ENCODE measurements at places on chromosomes 2 and 18.

- DNase-seq, result no peak
Measured at GRCh38 chr2:66694087-66694860, 259.3 kb downstream of the MEIS1 start.

- DNase-seq, result no peak
Measured at GRCh38 chr2:168149150-168149974, 98.0 kb downstream of the STK39 start.

- no peak for DNase-seq
Measured at GRCh38 chr2:217539126-217539525, 463.7 kb downstream of the TNS1 start.

DNA sequence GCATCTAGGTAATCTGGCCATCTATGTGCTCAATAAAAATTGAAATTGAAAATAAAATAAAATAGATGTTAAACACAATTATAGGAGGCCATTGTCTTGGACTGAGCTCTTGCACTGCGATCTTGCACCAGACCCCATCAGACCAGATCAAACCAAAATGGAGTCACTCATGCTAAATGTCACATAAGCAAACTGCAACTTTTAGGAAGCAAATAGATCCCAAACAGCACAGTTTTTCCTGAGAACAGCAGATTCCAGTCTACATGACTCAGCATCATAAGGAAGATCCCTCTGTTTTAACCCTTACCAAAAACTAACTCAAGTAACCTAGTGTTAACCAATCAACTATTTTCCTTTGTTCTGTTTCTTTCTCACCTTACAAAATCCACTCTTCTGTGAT is 57.7 kb upstream of the LRP1B start:
- DNase-seq, result no peak

- no peak for DNase-seq
Measured at GRCh38 chr2:67824186-67824585, 238.6 kb downstream of the C1D start.

GRCh38 chr2:86211033-86211795 is 12.0 kb downstream of the MRPL35 start:
- peak; percentile 8 for DNase-seq

DNA sequence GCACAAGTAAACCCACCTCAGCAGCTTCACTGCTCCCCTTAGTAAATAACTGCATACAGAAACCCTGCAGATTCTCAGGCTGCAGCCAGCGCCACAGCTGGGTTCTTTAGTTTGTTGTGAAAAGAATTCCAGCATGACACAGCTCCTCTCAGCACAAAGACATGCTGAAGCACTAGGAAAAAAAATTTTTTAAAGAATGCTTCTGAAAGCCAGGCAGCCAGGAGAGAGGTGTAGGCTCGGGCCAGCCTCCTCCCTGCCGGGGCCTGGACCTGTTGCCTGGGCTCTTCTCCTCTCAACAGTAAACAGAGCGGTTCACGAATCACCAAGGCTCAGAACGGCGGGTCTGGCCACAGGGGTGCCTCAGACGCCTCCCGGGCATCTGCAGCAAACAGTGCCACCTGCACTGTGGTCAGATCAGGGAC is 95.7 kb upstream of the POU3F3 start:
- DNase-seq, result peak; percentile 5

- DNase-seq, result no peak
Measured at GRCh38 chr2:24435391-24436316, 55.4 kb upstream of the NCOA1 start.

- no peak for DNase-seq
Measured at GRCh38 chr2:186934420-186934819, 85.5 kb upstream of the ZSWIM2 start.

DNA sequence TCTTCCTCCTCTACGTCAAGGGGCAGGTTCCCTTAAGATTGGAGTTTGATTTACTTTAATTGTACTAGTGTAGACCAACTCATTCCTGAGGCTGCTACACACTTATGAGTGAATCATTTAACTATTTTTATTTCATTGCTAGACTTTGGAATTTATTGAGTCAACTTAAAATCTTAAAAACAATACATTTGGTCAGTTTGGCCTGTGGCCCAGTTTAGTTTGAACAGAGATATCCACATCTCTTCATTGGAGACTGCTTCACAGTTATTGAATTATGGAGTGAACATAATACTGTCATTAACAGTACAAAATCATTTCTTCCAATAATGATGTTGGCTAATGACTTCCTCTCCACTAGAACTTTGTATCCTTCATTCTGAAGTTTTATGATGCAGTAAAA is 34.5 kb upstream of the STPG4 start:
- DNase-seq, result no peak

GRCh38 chr2:157509744-157510143 is 65.9 kb upstream of the CYTIP start:
- DNase-seq, result no peak

DNA sequence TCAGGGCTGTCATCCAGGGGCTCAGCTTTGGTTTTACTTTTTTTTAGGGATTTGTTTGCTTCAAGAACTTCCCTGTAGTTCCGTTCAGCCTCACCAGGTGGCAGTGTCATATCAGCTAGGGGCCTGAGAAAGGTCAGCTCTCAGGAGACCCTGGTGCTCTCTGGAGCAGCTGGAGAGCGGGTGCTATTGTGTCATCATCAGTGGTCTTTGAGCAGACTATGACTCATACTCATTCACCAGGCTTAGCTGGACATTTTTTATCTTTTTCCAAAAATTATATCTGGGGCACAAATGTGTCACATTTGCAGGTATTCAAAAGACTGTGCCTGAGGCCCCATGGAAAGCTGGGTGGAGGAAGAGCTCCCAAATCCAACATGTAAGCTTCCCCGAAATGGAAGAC is 24.4 kb downstream of the ZNF892 start:
- peak; percentile 59 for DNase-seq

- no peak for DNase-seq
Measured at GRCh38 chr18:37230768-37231167, 334.8 kb downstream of the CELF4 start.

- DNase-seq, result no peak
Measured at GRCh38 chr2:152200565-152201465, 25.3 kb upstream of the STAM2 start.

DNA sequence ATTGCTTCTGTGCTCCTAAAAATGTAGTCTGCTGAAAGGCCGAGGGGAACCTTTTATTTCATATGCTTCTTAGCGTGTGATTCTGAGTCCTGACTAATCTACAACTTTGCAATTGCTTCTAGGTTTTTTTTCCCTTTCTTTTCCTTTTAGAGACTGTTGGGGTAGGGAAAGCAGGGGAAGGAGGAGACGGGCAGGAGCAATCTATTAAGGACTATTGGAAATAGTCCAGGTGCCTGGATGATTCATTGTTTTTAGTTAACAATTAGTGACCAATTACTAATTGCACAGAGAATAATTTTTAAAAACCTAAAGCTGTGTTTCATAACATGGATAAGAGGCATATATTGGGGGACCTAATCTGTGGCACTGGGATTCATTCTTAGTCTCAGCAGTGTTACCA is 49.4 kb upstream of the STON1 start:
- no peak for DNase-seq

DNA sequence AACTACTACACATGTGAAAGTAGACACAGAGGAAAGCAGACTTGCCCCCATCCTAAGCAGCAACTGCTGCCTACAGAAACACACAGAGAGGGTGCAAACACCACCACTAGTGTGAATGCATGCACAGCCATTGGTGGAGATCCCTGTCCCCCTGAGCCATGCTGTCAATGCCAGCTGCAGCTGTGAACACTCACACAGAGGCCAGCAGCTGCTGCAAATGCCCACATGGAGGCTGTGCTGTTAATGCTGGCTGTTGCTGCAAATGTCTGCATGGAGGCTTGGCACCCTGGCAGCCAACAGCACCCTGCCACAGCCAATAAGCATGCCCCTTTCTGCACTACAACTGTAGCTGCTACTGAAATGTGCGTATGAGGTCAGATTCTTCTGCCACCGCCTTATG is 355.0 kb downstream of the LNPK start:
- no peak for DNase-seq

- DNase-seq, result no peak
Measured at GRCh38 chr18:37322492-37323035, 243.0 kb downstream of the CELF4 start.

DNA sequence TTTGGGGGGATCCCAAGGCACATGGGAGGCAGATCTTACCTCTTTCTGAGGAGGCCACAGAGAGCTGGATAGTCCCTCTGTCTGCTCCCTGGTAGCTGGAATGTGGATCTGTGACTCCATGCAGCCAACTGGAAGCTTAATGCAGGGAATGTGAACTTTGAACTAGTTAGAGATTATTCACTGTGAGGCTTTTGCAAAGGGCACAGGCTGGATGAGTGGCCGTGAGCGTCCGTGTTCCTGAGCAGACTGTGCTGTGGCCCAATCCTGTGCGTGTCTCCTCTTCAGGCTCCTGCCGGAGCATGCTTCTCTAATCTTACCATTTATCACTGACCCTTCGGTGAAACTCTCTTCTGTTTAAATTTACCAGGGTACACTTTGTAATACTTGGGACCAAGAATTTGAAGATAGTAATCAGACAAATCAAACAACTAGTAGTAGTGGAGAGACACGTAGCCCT is 187.6 kb downstream of the PTPRM start:
- DNase-seq, result no peak

DNA sequence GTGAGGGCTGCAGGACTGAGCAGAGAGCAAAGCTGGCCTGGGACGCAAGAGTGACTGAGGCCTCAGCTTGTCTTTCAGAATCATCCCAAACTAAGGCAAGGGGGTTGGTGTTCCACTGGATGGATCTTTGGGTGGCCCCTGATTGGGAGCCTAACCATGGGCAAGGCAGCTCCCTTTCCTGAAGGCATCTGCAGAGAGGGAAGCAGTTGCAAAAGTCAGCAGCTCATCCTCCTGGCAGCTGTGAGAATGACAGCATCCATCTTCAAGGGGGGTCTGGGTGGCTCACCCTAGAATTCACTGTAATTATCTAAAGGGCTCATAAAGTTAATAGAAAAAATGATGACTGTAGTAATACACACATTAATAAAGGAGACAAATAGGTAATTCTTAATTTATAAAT is 46.5 kb upstream of the RAB31 start:
- no peak for DNase-seq

DNA sequence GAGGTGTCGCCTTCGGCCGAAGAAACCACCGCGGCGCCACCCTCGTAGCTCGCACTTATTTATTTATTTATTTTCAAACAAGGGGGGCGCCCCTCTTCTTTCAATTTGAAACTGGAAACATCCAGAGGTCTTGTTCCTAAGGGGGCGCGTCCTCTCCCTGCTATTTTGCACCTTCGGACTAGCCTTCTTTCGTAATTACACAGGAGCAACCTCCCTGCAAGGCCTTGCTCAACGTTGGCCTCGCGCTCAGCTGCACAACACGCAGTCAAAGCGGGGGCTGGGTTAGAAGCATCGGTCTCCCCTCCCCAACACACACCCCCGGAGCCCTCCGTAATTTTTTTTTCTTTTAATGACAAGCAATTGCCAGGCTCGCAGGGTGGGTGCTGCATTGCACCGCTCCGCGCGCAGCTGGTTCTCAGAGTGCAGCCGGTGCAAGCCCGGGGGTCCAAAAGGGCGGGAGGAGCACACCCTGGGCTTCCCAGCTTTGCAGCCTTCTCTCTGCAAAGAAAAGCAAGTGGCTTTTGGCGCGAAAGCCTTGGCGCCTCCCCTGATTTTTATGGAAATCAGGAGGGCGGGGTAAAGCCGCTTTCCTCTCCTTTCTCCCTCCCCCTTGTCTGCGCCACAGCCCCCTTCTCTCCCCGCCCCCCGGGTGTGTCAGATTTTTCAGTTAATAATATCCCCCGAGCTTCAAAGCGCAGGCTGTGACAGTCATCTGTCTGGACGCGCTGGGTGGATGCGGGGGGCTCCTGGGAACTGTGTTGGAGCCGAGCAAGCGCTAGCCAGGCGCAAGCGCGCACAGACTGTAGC is at the start of gene MYCN:
Gene MYCN, plus strand, starts transcription at position 697 of the 807 bp plus-strand sequence. CDS start 1,515 bp downstream, outside the sequence.
- DNase-seq, result peak; percentile 20

- DNase-seq, result peak; percentile 39
Measured at GRCh38 chr2:54724560-54725342, 1.3 kb downstream of the EML6 start.

DNA sequence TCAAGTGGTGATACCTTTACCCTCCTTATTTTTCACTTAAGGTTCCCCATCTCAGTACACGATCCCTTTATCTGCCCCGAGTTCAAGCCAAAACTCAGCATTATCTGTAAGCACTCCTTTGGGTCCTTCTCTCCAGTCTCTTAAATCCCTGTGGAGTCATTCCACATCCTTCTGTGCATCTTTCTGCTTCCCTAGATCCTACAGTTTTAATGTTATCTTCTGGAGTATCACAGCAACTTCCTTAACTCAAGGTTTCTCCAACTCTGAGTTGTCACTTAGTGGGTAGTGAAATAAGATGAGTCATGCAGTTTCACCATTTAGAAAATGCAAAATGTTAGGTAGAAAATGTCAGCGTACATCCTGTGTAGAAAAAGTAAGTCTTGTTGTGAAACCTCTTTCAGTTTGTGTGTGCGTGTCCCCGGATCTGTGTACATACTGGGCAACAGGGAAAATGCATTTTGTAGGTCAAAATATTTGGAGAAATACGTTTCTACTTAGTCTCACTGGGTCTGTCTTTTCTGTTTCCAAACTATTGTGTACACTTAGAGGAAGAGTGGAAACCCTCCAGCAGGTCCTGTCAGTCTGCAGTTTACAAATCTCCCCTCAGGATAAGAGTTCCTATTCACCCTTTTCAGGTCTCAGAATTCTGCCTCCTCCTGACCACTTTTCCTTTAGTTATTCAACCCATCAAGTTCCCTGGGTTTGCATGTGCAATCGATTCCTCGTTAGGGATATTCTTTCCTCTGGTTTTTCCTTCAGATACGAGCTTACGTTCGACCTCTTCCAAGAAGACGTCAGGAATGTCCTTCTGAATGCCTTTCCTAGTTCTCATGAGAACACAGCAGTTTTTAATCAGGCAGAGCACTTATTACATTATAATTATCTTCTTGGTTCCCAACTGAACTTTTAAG is 154.8 kb downstream of the TGIF1 start:
- no peak for DNase-seq

DNA sequence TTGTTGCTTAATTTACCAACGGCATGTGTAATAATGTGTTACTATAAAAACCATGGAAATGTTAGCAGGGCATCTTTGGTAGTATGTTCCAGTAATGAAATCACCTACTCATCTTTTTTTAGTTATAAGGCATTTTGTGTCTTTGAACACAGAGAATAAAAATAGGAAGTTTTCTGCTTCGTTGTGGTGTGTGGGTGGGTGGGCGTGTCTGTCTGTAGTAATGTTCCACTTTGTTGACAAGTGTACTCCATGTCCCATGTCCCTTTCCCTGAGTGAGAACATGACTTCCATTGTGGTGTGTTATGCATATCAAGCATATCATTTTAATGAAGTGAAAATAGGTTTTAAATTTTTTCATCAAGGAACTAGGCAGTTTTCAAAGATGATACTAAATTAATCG is 149.3 kb downstream of the VWC2L start:
- no peak for DNase-seq

DNA sequence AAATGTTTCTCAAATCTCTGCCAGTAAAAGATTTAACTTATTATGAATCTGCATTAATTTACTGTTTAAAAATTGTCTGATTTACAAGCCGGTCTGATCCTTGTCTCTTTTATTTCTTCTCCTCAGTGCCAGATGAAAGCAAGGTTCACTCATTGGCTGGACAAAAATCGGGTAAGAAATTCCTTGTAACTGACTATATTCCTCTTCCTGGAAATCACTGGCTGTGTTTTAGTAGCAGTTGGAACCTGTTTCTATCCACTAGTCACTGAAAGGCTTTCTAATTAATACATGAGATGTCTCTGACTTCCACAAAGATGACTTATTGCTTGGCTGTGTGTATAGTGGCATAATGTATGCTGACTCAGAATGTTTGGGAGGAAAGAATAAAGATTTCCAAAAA is 436.6 kb upstream of the NRP2 start:
- DNase-seq, result no peak
